ENCODE measurements at places on chromosomes 5 and 9.
A peak's percentile ranks its signal among the peaks of the same experiment; 100 is the strongest.

DNA sequence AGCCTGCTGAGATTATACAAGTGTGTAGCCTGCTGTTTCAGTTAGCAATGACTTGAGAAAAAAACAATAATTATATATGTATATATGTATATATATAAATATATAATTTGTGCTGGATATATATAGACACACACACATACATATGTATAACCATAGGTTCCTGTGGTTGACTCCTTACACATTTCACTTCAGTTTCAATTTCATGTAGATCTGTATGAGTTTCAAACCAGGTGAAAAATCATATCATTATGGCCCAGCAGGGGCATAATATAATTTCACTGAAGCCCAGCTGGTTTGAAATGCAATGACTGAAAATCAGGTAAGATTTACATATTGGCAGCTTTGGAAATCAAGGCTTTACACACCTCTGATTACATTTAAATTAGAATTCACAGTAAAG lies 690.4 kb upstream of the CDH18 start:
- no peak for DNase-seq

- DNase-seq = no peak
Measured at GRCh38 chr5:1937590-1937989, 54.9 kb upstream of the IRX4 start.

DNA sequence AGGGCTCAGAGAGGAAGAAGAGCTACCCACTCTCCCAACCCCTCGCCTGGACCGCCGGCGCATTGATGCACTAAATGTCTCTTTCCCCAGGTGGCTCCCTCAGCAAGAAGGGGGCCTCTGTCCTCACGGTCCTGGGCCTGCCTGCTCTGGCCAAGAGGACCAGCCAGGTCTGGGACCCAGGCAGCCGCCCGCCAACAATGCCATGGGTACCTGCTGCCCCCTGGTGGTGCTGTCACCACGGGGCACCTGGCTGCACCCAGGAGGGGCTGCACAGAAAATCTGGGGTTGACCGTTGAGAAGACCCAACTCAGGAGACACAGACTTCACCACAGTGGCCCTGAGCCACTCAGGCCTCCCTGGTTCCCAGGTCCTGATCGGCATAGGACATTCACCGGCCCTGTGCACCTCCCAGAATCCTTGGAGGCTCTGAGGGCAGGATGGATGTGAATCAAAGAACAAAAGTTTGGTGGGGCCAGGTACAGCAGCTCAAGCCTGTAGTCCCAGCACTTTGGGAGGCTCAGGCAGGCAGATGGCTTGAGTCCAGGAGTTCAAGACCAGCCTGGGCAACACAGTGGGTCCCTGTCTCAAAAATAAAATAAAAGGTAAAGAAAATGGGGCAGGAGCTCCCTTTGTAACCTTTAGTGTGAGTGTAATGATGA lies 2.4 kb upstream of the VAV2 start:
- peak; percentile 55 for DNase-seq

- no peak for DNase-seq
Measured at GRCh38 chr5:89281211-89281610, 398.2 kb upstream of the MEF2C start.

DNA sequence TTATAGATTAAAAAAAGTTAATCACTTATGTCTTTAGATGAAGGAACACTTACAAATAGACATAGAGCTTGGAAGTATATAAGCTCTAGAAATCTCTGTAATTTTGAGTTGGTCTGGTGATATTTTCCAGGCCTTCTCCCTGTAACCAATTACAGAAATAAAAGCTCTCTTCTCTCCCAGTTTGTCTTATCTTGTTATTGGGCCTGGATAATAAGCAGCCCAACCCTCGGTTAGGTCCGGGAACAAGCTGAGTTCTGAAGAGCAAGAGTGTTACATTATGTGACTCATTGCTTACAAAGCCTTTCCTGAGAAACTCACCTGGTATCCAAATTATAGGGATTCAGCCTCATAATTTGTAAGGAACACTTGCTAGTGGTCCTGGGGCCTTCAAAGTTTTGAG lies 1146.2 kb downstream of the CDH9 start:
- no peak for DNase-seq

GRCh38 chr9:35908504-35909125 lies 675 bp upstream of the SPAAR start:
- peak; percentile 82 for DNase-seq

DNA sequence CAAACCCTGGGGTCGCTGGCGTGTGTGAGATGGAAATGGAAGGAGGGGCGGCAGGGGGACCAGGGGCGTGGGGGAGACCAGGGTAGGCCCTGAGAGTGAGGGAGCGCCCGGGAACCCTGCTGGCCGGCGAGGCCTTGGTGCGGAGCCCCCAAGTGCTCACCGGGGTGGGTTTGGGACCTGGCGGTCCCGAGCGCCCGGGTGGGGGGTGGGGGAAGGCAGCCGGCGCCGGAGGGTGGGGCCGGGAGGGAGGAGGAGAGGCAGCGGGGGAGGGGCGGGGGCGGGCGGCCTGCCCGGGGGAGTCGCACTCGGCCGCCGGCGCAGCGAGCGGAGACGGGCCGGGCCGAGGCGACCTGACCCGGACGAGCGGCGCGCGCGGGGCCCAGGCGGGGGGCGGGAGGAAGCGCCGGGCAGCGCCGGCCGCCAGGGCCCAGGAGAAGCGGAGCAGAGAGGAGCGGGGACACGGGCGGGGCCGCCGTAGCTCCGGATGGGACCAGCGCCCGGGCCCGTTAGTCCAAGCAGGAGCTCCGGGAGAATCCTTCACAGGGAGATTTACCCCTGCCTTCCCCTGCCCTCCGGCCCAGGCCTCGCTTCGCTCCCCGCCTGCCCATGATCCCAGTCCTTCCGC lies at the start of gene NPR2:
TSS of gene NPR2 (plus strand) at position 295 of the 625 bp plus-strand sequence. CDS start 818 bp downstream, outside the sequence.
- DNase-seq = no peak

DNA sequence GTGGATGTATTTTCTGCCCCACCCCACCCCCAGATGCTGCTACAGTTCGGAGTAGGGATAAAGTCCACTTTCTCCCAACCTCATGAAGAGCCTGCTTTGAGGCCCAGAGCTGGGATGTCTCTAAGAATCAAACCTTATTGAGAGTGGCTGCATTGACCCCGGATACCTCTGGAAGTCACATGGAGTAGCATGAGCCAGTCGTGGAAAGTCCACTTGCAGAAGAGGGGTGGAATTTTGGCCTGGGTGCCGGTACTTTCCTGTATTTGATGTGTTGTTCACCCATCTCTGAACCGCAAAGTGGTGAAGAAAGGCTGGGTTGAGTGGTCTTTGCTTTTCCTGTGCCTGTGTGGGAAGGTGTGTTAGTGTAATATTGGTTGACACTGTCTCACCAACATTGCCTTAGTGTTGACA lies 3.7 kb downstream of the OTULIN start:
- DNase-seq = no peak

DNA sequence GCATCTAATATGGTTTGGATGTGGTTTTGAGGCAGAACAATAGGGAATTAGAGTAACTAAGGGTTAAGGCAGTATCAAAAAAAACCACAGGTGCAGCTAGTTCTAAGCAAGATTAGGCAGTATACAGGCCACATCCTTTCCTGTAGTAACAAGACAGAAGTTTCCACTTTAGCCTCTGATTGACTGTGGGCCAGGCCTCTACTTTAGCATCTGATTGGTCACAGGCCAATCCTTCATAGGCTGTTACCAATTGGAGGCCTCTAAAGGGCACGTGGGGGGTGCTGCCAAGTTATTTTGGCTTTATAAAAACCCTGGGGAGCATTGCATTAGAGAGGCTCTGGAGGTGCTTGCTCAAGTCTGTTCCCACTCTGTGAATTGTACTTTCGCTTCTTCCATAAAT lies 144.1 kb upstream of the ST8SIA4 start:
- no peak for DNase-seq

Data from RCC 7860 (cell line).